Stimulated activated naive CD4-positive, alpha-beta T cell (primary cell): ENCODE measurements at places on chromosomes 2 and 18.

DNA sequence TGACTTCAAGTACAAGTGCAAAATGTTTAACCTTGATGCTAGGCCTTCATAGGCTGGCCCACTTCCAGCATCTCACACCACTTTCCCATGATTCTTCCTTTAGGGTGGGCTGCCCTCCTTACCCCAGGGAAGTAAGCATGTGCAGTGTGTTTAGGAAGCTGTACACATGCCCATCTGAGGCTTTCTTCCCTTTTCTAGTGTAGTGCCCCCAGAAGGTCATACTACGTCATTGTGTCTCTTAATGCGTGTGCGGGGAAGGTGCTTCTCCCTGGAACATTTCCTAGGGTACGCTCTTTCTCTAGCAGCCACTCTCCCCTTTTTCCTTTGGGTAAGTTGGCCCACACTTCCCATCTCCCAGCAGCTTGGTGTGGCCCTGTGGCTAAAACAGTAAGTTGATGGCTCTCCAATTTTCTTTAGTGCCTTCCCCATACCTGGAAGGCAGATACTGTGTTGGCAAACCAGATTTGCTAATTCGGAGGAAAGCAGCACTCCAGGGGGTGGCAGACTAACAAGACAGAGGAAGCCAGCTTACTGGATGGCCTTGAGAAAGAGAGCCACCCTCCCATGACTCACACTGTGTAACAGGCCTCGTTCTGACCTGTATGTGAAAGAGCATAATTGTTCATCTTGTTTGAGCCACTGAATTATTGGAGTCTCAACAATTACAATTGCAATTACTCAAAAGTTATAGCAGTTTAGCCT is 1.1 kb upstream of the SULT6B1 start:
- DNase-seq = no peak

DNA sequence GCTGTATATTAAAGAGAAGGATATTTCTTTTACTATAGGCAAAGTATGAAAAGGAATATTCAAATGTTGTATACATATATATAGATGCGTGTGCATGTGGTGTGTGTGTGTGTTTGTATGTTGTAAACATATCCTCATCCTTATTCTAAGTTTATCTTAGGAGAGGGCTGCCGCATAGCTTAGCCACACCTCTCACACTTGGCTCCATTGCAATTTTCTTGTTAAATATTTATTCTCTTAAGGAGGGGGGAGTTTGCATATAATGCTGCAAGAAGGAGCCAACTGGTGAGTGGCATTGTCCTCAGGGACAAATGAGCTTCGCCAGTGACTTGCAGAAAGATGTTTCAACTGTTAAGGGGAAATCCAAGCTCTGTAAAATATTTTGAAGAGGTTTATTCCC is 360.1 kb upstream of the RND3 start:
- DNase-seq = no peak

DNA sequence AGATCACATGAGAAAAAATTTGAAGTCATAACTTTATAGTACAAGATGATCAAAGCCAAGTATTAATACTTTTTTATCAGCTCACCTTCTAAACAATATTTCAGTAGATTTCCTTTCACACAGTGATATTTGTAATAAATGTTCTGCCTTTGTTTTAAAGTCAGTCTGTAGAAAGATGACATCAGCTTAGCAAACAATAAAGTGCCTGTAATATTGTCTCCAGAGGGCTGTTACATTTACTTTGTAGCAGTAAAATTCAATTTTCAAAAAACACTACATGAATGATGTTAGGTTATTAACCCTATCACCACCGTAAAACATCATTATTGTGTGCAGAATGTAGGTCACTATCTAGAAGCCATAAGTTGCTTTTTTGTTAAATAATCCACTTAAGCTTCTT is 49.6 kb downstream of the ZEB2 start:
- no peak for DNase-seq

DNA sequence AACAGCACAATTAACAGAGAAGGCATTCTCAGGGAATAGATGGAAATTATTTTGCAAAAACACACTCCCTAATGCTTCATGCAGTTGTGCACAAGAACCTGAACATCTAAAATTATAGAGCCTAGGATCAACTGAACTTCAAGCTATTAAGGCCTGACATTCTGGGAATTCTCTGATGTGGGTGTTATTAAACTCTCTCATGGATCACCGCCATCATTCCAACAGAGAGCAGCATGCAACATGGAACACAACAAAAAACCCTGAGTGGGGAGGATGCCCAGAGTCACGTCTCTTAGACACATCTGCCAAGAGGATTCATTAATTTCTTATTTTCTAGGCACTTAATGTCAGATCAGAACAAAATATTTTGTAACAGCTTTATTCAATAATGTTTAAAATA is 543.8 kb downstream of the ERBB4 start:
- DNase-seq = no peak
